ENCODE measurements at places on chromosomes 7 and 10.

- no peak for DNase-seq
Measured at GRCh38 chr10:3380406-3381050, 207.9 kb upstream of the PITRM1 start.

DNA sequence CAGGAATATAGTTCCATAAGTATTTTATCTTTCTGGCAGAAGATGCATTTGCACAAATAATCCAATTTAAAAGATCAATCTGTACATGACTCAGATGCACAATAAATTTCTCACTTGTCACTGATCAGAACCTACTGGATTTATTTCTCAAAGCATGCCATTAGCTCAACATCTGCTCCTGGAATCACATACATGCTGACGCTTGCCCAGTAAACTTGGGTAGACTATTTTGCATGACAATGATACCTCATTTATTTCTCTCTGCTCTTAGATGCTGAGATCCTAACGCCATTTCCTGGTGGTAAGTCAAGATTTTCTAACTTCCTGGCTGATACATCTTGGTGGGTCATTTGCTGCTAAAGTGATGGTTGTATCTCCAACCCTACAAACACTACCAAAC is 33.8 kb upstream of the C10orf120 start:
- DNase-seq = no peak

DNA sequence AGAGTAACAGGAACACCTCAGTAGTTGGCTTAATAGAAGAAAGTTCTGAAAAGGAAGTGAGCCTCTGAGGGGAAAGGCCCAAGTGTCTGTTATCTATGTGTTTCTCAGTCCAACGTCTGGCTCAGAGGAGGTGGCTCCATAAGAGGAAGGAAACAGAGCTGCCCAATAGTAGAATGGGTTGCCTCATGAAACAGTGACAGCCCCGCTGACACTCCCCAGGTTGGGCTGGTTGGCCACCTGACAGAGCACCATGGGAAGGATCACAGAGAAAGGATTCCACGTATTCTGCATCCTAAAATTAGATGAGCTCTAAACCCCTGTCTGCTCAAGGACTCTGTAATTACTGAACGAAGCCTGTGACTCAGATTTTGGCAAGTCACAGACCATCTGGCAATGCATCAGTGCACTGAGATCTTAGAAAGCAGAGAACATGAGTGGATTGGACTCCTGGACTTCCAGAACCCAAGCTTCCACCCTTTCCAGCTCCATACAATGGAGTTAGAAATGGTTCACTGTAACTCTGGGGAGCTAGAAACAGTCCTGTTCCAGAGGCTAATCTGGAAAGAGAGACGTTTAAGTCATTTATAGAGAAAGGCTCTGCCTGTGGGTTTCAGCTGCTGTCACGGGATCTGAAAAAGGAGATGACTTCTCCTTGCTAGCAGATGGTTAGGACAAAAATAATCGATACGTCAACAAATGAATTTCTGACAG is 2.9 kb downstream of the PKD2L1 start:
- no peak for DNase-seq

- DNase-seq = no peak
Measured at GRCh38 chr7:1544178-1544895, 11.7 kb downstream of the TMEM184A start.

DNA sequence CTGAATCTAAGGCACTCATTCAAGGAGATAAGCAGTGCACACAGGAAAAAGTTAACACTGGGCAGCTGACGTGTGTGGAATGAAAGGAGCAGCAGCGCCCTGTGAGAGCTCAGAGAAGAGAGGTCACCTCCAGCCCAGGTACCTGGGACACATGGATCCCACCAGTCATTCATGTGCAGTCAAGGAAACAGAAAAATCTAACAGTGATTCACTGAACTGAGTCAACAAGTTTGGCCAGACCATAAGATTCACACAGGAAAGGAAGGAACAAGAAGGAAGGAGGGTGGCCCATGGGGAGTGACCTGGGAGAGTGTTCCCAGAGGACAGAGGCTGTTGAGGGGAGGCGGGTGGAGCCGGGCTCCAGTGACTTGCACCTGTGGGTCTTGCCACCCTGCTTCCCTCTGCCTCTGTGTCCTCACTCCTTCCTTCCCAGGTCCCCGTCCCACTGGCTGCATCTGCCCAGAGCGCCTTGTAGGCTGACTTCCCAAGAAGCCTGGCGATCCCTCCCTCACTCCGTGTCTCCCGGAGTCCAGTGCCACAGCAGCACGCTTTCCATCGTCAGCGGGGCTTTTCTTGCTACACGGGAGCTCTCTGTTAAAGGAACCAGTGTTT is 27.7 kb downstream of the RNF32 start:
- DNase-seq = no peak

- no peak for DNase-seq
Measured at GRCh38 chr7:103382032-103382402, 34.6 kb downstream of the PSMC2 start.

GRCh38 chr7:101995121-101995520 is 177.7 kb downstream of the CUX1 start:
- no peak for DNase-seq

- DNase-seq = no peak
Measured at GRCh38 chr7:159084069-159084801, 60.4 kb downstream of the VIPR2 start.

DNA sequence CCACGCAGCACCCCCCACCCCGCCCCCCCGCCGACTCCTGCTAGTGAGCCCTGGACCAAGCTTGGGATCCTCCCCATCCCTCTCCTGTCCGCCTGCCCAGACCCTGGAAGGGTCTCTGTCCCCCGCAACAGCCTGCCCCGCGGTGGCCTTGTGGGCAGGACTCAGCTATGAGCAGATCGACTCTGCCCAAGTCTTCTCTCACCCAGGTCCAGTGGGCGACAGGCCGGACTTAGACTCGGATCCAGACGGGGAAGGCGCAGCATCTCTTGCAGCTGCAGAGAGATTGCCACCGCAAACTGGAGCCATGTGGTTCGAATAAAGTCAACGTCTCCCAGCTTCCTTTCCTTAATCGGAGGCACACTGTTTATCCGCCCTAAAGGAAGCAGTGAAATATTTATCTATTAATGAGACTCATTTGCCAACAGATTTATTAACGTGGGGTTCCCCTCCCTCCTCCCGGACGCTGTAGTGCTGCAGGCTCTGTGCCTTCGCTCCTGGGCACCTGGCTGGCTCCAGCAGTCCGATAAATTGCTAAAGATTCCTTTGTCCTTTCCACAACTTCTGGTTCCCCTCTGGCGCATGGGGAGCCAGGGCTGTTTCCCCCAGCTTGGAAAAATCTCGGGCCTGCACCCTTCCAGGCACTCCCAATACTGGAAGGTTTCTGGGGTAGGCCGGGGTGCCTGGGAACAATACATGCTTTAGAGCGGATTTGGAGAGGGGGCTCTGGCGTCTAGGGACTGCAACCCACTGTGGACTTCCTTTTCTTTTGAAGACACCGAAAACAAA is 634 bp upstream of the HOXA7 start:
- DNase-seq = no peak

DNA sequence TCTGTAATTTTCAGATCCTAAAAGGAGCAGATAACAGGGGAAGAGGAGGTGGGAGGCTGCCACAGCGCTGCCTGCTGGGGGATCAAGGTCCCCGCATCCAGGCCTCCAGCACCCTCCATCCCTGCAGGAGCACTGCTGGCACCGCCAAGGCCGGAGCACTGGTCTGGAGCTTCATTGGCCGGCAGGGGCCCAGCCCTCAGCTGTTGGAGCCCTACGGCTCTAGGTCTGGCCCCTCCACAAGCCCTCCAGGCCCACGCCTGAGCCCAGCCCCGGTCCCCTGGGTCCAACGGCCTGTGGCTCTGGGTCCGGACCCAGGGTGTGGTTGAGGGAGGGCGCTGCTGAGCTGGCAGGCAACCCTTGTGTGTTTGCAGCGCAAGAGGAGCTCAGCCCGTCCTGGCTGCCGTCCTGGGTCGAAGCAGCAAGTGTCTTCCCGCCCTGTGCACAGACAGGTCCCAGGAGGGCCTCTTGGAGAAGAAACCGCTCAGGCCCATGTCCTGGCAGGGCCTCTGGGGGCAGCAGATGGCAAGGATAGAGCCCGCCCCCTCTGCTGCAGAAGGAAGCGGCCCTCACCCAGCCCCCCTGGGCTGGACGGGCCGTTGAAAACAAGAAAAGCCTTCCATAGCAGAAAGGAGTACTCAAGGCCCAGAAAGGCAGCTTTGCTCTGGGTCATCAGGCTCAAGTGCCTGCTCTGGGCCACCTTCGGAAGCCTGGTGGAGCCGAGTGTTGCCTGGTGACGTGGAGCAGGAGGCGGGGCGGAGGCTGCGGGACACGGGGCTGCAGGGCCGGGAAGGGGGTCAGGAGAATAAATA is 54.3 kb upstream of the TNRC18 start:
- no peak for DNase-seq

- DNase-seq = no peak
Measured at GRCh38 chr7:146053492-146053891, 63.1 kb upstream of the CNTNAP2 start.

- DNase-seq = no peak
Measured at GRCh38 chr10:7710446-7710845, 7.3 kb downstream of the ITIH2 start.

DNA sequence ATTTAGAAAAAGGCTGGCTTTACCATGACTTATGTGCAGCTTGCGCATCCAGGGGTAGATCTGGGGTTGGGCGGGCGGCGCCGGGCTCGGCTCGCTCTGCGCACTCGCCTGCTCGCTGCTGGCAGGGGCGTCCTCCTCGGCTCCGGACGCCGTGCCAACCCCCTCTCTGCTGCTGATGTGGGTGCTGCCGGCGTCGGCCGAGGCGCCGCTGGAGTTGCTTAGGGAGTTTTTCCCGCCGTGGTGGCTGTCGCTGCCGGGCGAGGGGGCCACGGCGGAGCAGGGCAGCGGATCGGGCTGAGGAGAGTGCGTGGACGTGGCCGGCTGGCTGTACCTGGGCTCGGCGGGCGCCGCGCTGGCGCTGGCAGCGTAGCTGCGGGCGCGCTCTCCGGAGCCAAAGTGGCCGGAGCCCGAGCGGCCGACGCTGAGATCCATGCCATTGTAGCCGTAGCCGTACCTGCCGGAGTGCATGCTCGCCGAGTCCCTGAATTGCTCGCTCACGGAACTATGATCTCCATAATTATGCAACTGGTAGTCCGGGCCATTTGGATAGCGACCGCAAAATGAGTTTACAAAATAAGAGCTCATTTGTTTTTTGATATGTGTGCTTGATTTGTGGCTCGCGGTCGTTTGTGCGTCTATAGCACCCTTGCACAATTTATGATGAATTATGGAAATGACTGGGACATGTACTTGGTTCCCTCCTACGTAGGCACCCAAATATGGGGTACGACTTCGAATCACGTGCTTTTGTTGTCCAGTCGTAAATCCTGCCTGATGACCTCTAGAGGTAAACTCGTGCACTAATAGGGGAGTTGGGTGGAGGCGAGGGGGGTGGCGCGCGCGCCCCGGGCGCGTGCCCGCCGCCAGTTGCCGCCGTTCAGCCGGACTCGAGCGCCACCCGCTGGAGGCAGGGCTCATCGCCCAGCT is at the start of gene HOXA5:
TSS of gene HOXA5 (minus strand) at position 659 of the 927 bp plus-strand sequence. CDS start at position 585, 74 bp downstream.
- DNase-seq = no peak

DNA sequence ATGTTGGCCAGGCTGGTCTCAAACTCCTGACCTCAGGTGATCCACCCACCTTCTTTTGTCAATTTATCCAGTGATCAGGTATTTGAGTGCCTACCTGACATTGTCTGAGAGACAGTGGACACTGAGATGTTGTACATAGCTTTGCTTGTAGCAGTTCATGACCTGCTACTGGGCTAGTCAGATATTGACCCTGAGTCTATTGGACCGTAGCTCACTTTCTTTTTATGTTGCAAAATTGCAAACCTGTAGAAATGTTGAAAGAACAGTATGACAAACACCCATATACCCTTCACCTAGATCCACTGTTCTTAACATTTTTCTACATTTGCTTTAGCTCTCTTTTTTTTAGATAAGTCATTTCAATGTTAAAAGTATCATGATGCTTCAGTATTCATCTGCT is 410.4 kb upstream of the GALNT17 start:
- no peak for DNase-seq

GRCh38 chr7:132319481-132319880 is 256.8 kb downstream of the PLXNA4 start:
- DNase-seq = no peak
